Activated T-cell treated with anti-CD3 and anti-CD28 coated beads for 4 hours (primary cell): ENCODE measurements at places on chromosomes 16 and 17.

GRCh38 chr17:80790021-80790765 is 201.4 kb upstream of the CHMP6 start:
- no peak for DNase-seq

DNA sequence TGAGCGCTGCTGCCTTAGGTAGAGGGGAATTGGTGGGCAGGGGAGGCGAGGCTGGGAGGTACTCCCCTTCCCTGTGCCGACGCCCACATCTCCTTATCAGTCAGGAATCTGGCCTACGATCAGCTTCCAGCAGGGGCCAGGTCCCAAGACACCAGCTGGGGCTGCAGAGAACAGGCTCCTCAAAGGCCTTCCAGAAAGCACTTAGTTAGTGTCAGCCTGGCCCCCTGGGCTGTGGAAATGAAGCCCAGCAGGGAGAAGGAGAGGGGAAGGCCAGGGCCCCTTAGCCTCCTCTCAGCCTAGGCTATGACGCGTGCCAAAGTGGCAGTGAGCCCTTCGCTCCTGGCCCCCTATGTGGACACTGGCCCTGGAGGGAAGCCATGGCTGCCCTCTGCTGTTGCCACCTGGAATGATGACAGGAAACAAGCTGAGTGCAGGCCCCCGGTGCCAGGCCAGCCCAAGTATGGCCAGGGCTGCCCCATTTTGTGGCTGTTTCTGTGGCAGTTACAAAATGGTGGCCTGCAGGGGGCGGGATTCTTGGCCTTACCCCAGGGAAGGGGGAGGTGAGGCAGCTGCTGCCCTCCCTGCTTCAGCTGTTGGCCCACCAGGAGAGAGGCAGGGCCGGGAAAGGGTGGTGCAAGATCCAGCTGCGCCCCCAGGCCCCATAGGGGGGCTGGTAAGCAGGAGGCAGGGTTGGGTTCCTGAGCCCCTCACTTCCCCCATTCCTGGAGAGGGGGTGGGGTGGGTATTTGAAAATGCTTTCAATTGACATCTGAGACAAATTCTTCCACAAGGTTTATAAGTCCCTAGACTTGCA is 11.3 kb downstream of the TBX4 start:
- no peak for DNase-seq

GRCh38 chr16:68732042-68732680 is 4.9 kb upstream of the CDH1 start:
- DNase-seq, result no peak

DNA sequence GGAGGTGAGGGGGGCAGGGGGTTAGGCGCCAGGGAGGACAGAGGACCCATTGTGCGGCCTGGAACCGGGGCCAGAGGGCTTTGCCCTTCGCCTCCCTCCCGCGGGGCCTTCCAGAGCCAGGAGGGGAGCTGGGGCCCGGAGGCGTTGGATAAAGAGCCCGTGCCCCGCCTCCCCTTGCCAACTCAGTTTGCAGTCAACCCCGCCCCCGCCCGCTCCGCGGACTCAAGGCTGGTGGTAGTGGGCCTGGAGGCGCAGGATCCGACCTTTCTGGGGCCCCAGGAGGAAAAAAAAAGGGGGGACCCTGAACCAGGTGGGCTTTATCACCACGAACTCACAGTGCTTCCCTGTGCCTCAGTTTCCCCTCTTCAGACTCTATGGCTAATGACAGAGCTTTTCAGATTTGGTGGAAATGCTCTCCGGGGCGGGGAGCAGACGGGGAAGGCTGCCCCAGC is 2.0 kb upstream of the SPHK1 start:
- peak; percentile 20 for DNase-seq

DNA sequence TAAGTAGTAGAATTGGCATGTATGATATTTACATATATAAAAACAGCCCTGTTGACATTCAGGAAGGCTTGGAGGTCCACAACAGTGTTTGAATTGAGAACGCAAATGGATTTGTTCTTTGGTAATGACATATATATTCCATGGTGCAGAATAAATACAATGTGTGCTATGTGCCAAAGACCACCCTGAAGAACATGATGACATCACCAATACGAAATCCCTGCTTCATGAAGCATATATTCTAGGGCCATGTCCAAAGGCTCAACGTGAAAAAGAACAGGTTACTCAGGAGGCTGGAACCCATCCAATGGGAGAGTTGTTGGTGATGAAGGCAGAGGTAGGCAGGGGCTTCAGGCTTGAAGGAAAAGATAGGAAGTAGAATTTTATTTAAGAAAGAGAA is 423.9 kb upstream of the MAF start:
- DNase-seq, result no peak

DNA sequence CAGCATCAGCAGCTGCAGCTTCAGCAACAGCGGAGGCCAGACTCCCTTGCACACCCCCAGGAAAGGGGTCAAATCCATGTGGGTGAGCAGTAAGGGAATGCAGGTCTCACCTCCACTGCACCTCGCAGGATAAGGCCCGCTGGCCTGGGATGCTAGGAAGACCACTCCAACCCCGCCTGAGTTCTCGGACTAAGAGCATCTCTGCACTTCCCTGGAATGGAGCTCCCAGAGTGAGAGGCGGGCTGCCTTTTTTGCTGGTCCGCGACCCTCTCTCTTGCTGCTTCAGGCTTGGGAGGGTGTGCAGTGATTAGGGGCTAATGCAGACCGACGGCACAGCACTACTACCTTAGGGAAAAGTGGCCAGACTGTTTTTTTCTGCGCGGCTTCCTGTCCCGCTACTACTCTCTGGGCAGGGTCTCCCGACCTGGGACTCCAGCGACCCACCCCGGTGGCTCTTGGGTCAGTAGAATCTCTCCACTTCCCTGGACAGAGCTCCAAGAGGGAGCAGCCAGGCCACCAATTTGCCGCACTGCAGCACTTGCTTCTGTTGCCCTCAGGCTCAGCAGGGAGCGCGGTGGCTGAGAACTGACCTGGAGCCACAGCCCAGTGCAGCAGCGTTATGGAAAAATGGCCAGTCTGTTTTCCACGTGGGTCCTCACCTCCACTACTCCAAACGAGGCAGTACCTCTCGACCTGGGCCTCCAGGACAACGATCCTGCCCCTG is 480.4 kb downstream of the CDH8 start:
- DNase-seq, result no peak

DNA sequence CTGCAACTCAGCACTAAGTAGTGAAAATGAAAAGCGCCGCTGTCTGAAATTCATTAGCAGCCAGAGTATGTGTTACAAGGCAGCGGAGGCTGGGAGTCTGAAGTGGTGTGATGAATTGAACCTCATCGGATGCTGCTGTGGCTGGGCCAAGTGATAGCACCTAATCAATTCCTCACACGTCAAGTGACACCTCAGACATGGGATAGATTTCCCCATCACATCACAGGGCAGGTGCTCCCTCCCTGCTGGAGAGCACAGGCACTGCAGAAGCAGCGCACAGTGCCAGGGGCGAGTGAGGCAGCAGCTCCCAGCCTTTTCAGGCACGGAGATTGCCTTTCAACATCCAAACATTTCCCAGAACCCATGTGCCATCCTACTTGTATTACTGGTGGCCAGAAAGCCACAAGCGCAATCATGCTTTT is 32.2 kb downstream of the DRC3 start:
- no peak for DNase-seq

DNA sequence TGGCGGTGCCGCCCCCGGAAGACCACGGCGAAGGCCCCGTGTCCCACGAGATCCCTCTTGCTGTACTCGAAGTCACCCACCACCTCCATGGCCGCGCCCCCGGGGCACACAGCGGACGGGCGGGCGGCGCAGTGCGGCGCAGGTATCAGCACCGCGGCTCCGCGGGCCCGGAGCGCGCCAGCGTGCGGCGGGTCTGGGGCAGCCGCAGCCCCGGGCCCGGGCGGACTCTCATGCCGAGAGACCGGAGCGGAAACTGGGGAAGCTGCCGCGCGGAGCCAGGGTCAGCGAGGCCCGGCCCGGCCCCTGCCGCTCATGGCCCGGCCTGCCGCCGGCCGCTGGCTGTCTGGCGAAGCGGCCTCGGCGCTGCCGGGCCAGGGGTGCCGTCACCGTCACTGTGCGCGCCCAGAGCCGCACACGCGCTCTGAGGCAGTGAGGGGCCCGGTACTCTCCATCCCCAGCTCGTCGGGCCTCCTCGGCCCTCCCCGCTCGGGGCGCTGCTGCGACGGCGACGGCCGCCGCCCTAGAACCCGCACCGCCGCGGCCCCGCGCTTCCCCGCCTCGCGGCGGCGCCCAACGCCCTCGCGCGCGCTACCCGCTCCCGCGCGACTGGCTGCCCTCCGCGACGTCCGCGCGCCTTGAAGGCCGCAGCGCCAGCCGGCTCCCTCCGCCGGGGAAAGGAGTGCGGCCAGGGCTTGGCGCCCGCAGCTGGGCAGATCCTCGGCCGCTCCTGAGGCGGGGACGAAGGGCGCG is at the start of gene ULK2:
TSS of gene ULK2 (minus strand) at position 608 of the 750 bp plus-strand sequence. CDS start at position 89, 519 bp downstream.
- peak; percentile 34 for DNase-seq

DNA sequence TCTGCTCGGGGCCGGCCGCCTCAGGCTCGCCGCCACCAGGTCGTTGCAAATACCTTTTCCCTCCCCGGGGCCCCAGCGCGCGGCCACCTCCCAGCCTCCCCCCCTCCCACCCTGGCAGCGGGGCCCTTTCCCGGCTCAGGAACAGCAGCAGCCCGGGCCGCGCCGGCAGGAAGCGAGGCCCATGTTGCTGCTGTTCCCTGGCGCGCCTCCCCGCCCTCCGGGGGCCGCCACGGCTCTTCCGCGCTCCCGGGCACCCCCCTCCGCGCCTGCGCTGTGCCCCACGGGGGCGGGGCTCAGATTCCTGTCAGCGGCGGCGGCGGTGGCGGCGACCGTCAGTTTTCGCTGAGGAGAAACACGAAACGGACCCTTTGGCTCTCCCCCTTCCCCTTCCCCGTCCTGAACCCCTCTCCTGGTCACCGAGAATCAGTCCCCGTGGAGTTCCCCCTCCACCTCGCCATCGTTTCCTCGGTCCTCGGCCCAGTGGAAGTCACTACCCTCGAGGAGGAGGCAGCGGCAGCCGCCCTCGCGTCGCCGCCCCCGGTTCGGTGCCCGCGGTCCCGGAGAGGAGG is at the start of gene NFAT5:
TSS of gene NFAT5 (plus strand) at position 296 of the 569 bp plus-strand sequence. CDS start 336 bp downstream, outside the sequence.
- DNase-seq, result peak; percentile 87

- no peak for DNase-seq
These were observed 10.9 kb downstream of the UBALD2 start for GRCh38 chr17:76276069-76276431.

GRCh38 chr17:47847341-47848197 is 3.4 kb downstream of the SP6 start:
- no peak for DNase-seq

GRCh38 chr17:10751563-10751962 is 21.7 kb upstream of the TMEM220 start:
- DNase-seq, result no peak

GRCh38 chr17:72407336-72407909 is 286.6 kb downstream of the SOX9 start:
- DNase-seq, result no peak

DNA sequence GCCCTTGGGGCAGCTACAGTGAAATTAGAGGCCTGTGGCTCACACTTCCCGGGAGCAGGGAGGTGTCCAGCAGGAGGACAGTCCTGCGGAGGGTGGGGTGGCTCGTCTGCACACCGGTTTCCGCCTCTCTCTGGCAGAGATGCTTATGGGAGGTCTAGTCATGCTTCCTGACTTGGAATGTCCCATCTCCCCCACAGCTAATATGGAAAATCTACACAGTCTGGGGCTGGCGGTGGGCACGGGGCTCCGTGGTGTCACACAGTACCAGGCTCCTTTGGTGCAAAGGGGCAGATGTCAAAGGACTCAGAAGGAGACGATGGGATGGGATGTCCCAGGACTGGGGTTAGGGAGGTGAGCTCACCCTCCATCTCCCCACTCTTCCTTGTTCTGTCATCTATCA is 44.1 kb upstream of the DOC2B start:
- DNase-seq, result no peak

DNA sequence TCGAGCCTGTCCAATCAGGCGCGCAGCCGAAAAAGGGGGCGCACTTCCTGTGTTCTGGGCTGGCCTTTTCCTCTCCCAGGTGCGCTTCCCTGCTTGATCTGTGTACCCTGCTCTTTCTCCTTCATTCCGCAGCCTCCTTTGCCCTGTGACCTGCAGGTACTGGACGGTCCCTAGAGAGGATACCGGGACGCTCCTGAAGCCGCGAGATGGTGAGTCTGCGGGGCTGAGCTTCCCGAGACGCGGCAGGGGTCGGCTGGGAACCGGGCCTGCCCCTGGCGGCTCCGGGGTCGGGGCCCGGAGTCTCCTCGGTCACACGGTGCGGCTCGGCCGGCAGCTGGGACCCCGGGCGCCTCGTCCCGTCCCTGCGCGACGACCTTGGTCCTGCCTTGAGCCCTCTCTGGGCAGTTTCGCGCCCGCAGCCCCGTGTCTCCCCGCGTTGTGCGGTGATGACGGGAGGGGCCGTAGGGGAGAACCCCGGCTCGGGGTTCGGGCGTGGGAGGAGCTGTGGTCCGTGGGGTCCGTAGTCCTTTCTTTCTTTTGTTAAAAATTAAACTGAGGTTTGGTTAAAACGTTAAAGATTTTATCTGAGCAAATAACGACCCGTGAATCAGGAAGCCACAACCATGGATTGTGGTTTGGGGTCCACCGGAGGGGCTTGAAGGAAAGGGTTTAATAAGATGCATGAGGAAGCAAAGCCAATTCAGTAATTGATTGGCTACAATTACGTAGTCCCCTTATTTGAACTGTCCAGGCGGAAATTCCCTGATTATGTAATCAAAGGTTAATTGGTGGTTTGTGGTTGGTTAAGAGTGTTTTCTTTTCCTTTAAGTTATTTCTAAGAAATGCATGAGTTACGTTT is 172.8 kb upstream of the ZNF267 start:
- peak; percentile 88 for DNase-seq

DNA sequence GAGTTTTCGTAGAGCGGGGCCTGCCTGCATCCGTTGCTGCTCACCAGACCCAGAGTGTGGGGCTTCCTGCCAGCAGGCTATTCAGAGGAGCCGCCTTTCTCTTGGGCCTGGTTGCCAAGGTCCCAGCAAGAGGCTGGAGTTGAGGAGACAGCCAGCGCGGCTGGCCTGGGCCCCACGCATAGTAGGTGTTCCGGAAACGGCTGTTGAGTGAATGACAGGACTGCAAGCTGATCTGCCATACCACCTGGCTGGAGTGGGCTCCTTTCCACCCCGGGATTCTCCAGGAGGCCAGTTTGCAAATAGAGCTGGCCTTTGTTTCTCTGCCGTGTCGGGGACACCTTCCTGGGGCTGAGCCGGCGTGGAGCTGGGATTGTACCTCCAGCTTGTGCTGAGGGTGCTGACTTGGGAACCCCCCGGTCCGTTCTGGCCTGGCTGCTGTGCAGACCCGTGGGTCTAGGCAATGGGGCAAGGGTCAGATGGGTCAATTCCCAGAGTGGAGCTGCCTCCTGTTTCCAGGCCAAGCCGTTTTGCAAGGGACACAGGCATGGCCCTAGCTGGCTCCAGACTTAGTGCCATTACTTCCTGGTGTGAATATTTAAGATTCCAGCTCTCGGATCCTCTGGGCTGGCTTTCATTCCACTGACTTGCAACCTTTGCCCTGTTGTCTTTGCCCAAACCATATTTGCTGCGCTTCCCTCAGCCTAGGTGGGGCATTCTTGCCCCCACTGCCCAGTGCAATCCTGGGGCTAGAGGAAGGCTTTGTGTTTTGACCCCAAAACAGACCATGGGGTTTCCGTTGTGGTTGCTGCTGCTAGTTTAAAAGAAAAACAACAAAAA is 68.8 kb downstream of the CMIP start:
- no peak for DNase-seq

DNA sequence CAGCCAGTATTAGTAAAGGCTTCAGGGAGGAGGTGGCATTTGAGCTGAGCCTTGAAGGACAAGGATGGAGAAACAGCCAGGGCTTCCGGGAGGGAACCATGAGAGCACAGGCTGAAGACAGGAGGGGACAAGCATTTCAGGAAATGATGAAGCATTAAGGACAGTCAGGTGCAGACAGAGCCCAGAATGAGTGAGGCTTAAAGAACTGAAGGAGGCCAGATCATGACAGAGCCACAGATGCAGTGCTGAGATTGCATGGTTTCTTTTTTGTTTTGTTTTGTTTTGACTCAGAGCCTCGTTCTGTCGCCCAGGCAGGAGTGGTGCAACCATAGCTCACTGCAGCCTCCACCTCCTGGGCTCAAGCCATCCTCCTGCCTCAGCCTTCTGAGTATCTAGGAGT is 211.5 kb downstream of the SOX9 start:
- DNase-seq, result no peak
